ENCODE measurements at places on chromosomes 16 and 17. TPM values are rescaled to one million over a fixed set of nuclear protein-coding genes. Genes with fewer than 3 reads are reported as not detected.

GRCh38 chr17:82151106-82151957, 53.3 kb upstream of the FASN start:
- no peak for DNase-seq

- no peak for DNase-seq
Measured at GRCh38 chr17:42872251-42872965, 21.4 kb downstream of the AOC3 start.

GRCh38 chr16:48501516-48502377, 108.2 kb downstream of the N4BP1 start:
- DNase-seq, result no peak

DNA sequence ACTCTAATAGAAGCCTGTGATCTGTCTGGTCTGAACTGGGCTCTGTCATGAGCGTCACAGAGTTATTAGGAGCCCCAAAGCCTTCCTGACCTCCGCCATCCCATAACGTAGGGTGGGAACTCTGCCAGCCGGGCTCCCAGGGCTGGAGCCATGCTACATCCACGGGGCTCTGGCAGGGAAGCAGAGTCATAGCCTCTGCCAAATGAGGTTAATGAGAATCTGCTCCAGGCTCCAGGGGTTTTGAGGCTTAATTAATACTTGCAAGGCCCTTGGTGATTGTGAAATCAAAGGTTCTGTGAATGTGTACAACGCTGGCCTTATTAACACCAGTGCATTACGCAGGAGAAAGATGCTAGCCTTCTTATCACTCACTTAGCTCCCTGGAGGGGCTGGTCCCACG, 42.4 kb upstream of the ZFP90 start:
- DNase-seq, result no peak

DNA sequence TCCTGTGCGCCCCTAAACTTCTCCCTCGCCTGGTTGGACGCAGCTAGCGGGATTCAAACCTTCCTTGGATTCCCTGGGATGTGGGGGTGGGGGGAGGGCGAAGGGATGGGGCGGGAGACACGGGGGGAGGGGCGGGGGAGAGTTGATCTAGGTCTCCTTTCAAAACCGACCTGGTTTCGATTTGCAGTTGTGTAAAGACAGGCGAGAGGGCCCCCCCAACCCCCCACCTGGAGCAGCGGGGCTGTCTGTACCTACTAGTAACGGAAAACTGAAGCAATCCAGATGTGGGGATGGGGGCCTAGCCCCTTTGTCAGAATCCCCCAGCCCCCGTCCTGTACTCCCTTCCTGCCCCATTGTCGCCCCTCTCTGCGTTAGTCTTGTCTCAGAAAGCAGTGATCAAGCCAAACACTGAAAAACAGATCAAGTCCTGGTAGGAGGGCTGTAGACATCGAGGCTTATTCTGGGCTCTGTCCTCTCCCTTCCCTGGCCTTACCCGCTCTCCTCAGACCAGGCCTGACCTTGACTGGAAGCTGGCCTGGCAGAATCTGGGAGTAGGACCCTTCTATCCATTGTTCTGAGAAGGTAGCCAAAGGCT, 902 bp downstream of the DLX4 start:
- no peak for DNase-seq

- DNase-seq, result no peak
Measured at GRCh38 chr17:15493693-15494035, 26.2 kb upstream of the CDRT4 start.

- no peak for DNase-seq
Measured at GRCh38 chr17:77395501-77396048, 254.8 kb downstream of the SEC14L1 start.

TAC4 gene
- total RNA-seq, result not detected

CHST5 gene
- total RNA-seq, result 0.42 TPM

TBC1D28 gene
- total RNA-seq, result not detected

CDC27 gene
- 133 TPM for total RNA-seq

CCDC40 gene
- total RNA-seq, result 13.3 TPM

CDH8 gene
- total RNA-seq, result not detected

KLHL10 gene
- not detected for total RNA-seq
